ENCODE measurements at places on chromosomes 6 and 20.

DNA sequence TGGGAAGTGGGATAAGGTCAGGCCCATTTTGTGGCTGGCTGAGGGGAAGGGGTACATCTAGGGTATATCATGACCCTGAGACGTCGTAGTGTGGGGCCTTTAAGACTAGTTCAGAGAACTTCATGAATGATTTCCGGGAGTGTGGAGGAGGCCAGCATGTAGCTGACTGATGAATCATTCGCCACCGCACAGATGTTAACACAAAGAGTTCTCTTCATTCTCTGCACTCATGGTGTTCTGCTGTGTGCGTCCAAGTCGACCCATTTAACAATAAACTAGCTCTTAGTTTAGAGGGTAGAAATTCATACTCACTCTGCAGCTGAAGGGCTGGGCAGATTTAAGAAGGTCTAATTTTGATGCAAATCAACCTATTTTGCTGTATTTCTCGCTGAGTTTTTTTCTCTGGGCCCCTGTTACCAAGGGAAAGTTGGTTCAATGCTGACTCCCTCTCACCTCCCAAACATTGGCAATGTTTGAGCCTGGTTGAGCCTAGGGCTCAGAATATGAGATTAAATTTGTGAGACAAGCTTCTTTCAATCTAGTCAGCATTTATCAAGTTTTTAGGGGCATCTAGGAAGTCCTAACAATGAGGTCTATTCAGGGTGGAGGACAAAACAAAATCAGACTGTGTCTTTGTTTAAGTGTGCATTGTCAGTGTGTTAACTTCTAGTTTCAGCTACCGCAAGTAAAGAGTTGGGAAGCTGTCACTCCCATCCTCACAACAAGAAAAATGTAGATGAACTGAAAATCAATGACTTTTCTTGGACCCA is 106.8 kb upstream of the CBLN4 start:
- DNase-seq, result no peak

DNA sequence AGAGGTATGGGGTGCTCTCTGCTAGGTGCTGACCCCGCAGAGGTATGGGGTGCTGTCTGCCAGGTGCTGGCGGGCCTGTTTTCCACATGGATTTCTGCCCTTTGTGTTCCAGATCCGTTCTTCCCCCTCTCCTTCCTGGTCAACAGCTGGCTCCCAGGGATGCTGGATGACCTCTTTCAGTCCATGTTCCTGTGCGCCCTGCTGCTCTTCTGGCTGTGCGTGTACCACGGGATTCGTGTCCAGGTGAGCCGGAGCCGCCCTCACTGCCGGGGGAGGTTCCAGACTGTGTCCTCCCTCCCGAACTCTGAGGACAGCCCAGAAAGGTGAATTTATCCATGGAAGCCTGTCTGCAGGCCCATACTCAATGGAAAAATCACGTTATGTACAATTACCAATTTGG is 36.3 kb downstream of the DYNLT1 start:
- no peak for DNase-seq

DNA sequence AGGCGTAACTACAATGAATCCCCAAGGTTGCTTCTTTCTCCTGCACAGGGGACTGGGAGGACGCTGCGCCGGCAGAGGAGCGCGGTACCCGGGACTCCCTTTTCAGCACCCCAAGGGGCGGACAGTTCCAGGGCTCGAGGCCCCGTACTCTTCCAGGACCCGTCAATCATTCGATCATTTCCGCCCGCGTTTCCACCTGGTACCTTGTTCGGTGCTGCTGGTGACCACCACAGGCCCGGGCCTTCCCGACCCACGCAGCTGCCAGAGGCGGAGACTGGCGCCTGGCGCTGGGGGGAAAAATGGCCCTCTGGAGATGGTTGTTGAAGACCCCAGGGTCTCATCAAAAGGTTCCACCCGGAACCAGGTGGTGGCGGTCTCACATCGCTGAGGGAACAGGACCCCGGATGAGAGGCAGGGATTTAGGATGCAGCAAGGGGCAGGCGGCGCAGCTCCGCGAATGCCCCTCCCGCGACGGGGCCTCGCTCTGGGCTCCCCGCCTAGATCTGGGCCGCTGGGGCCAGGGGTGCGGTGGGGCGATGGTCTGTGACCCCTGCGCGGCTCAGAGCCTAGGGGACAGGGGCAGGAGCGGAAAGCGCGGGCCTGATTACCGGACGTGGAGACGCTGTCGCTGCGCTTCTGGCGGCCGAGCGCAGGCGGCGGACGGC is 744 bp downstream of the VSX1 start:
- peak; percentile 65 for DNase-seq

GRCh38 chr20:2804852-2805688 is 4.6 kb upstream of the CPXM1 start:
- no peak for DNase-seq

- peak; percentile 83 for DNase-seq
These were observed at the start of gene KIF6 for GRCh38 chr6:39724787-39725631. KIF6 (minus strand) TSS chr6:39725408; CDS start chr6:39725310, 98 bp downstream.

DNA sequence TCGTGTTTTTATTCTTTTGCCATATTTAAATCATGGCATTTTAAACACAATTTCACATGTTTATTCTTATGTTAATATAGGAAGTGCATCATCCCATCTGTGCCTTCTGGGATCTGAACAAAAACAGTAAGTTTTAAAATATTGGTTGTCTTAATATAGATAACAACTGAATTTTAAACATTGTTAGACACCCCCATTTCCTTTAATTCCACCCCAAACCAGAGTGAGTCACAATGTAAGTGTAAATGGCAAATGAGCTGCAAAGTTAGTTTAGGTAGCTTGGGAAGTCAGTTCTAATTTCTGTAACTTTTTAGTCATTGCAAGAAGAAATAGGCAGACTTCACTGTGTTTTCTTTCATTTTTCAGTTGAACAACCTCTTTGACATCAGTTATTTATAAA is 108.0 kb downstream of the ADGRG6 start:
- DNase-seq, result no peak

GRCh38 chr6:133724726-133725125 is 164.2 kb upstream of the TCF21 start:
- no peak for DNase-seq

DNA sequence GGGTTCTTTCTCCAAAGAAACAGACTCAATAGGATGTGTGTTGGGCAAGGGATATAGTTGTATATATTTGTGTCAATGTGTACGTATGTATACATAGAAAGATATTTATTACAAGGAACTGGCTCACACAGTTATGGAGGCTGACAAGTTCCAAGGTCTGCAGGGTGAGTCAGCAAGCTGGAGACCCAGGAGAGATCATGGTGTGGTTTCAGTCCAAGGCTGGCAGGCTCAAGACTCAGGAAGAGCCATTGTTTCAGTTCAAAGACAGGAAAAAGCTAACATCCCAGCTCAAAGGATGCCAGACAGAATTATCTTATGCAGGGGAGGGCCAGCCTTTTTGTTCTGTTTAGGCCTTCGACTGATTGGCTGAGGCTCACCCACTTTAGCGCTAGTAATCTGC is 89.9 kb upstream of the RALGAPA2 start:
- no peak for DNase-seq

DNA sequence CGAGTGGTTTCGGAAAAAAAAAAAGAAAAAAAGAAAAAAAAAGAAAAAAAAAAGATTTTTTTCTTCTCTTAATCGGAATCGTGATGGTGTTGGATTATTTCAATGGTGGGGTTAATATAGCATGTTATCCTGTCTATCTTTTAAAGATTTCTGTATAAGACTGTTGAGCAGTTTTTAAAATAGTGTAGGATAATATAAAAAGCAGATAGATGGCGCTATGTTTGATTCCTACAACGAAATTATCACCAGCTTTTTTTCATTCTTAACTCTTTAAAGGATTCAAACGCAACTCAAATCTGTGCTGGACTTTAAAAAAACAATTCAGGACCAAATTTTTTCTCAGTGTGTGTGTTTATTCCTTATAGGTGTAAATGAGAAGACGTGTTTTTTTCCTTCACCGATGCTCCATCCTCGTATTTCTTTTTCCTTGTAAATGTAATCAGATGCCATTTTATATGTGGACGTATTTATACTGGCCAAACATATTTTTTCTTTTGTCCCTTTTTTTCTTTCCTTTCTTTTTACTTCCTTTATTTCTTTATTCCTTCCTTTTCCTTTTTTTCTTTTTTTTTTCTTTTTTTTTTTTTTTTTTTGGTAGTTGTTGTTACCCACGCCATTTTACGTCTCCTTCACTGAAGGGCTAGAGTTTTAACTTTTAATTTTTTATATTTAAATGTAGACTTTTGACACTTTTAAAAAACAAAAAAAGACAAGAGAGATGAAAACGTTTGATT is 3.6 kb downstream of the SOX4 start:
- no peak for DNase-seq

GRCh38 chr6:31267651-31268368 is 4.1 kb downstream of the HLA-C start:
- no peak for DNase-seq

- DNase-seq, result no peak
These were observed 94.9 kb upstream of the TOP1 start for GRCh38 chr20:40933758-40934157.

DNA sequence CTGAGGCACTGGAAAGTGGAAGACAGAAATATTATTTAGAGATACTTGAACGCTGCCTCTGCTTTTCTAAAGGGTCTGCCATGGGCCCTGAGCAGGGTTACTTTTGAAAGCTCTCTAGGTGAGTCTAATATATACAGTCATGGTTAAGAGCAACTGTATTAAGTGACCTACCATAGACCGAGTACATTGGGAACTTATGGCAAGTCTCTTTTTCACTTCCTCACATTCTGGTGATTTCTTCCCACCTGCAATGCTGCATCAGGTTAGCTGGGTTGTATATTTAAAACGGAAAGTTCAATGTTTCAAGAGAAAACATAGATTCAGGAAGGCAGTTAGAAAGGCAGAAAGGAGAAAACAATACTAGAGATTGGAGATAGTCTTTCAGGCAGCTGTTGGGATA is 154.7 kb downstream of the PHF3 start:
- DNase-seq, result no peak

- no peak for DNase-seq
These were observed 16.5 kb upstream of the LIN28B start for GRCh38 chr6:104940238-104940892.

DNA sequence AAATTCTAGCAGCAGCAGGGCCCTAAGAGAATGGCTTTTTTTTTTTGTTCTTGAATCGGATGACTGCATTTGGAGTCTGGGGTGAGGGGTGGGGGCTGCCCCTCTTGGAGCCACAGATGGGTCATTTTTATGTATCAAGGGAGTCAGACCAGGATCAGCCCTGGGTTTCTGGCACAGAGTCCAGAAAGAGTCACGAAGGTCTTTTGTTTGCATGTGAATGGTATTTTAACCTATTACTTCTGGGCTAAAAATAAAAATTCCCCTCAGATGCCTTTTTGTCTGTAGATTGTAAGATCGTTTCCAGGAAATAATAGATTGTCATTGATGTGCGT is 72.5 kb downstream of the PHACTR3 start:
- no peak for DNase-seq

DNA sequence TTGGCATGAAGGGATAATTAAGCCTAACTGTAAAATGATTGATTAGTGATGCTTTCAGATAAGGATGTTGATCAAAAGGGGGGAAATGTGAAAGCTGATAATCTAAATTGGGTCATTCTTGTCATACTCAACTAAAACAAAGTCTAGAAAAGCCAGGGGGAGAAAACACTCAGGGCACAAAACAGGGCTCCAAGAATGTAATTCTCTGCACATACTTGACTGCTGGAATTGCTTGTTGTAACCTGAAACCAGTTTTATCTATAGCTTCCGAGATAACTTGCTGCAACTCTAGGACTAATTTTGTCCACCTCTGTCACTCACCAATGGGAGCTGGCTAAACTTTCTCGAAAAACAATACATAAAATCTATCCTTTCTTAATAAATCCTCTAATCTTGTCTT is 310.3 kb downstream of the CLVS2 start:
- no peak for DNase-seq

- no peak for DNase-seq
These were observed 166.4 kb upstream of the PRND start for GRCh38 chr20:4555188-4555890.

GRCh38 chr6:97717086-97717485 is 434.1 kb upstream of the MMS22L start:
- no peak for DNase-seq

- DNase-seq, result peak; percentile 35
These were observed 79.4 kb downstream of the ASXL1 start for GRCh38 chr20:32437391-32438074.

DNA sequence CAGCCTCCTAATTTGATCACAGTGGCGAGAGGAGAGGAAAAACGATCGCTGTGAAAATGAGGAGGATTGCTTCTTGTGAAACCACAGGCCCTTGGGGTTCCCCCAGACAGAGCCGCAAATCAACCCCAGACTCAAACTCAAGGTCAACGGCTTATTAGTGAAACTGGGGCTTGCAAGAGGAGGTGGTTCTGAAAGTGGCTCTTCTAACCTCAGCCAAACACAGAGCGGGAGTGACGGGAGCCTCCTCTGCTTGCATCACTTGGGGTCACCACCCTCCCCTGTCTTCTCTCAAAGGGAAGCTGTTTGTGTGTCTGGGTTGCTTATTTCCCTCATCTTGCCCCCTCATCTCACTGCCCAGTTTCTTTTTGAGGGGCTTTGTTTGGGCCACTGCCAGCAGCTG is 28.7 kb downstream of the SAYSD1 start:
- DNase-seq, result no peak

- no peak for DNase-seq
These were observed 21.0 kb upstream of the PRELID3B start for GRCh38 chr20:59063358-59064213.

DNA sequence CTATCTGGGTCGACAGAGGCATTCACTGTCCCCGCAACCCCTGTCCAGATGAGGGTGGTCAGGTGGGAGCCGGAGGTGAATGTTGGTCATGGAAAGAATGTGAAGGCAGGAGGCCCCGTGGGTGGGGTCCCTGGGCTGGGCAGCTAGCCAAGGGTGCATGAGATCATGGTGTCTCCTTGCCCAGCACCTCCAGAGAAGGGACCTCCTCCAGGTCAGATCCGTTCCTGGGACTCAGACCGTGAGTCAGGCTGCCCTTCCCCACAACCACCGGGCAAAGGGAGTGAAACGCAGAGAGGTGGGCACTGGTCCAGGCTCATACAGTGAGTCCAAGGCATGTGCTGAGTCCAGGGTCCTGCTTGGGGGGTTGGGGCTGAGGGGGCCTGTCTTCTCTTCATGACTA is 3.5 kb downstream of the FOXS1 start:
- no peak for DNase-seq

GRCh38 chr6:13004601-13005000 is 288.0 kb downstream of the PHACTR1 start:
- DNase-seq, result no peak

- DNase-seq, result no peak
These were observed 101.2 kb downstream of the HDGFL1 start for GRCh38 chr6:22670605-22671004.

- DNase-seq, result no peak
These were observed 19.8 kb upstream of the TREM1 start for GRCh38 chr6:41306187-41306854.

GRCh38 chr20:44734938-44735337 is 10.7 kb upstream of the KCNK15 start:
- DNase-seq, result no peak

GRCh38 chr20:45452772-45453691 is 16.5 kb upstream of the WFDC2 start:
- no peak for DNase-seq

Measured in activated T-cell treated with anti-CD3 and anti-CD28 coated beads, Interleukin-2, amount 50 U/mL, for 24 hours (primary cell).